ENCODE measurements at places on chromosomes 5 and 9.

DNA sequence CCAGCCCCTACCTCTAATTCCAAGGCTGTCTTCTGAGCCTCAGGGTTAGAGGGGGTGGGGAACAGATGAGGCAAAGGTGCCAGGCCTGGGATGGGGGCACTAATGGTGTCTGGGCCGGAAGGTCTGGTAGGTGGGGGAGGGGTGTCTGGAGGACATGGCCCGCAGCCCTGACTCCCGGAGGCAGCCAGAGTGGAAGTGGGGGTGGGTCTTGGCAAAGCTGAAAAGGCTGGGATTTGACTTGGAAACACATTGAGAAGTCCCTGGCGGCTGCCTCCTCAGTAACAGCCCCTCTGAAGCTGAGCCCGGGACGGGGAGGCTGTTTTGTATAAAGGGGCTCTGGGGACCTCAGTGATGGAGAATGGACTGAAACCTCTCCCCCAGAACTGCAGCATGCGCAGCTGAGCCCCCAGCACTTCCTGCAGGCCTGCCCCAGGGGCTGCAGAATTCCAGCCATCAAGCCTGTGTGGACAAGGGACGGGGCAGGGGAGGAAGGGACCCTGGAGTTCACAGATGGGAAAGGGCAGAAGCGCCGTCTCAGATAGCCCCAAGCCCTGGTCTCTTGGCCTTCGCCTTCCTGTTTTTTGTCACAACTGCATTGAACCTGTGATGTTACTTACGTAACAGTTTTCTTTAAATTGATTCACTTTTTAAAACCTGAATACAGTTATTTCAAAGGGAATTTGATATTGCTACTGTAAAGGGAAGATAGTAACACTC, 49.3 kb upstream of the SYNPO start:
- DNase-seq, result no peak

- no peak for DNase-seq
These were observed 170.4 kb upstream of the TBCA start for GRCh38 chr5:77946381-77947040.

DNA sequence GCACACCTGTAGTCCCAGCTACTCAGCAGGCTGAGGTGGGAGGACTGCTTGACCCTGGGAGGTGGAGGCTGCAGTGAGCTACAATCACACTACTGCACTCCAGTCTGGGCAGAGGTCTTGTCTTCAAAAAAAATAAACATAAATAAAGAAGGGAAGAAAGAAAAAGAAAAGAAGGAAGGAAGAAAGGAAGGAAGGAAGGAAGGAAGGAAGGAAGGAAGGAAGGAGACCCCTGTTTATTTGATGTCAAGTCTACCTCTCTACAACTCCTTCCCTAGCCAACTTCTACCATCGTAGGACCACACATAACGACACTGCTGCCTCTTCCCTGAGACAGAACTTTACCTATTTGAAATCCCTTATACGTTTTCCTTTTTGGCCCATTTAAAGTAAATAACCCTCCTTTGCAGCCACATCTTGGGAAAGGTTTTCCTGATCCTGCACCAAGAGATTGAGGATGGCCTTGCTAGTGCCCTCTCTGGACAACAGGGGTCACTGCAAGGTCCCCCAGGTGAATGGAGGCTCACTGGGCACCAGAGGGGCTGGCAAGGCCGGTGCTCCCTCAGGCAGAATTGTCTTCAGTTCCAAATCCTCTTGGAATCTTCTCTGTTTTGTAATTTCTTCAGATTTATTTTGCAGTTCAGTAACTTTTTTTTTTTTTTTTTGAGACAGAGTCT, 10.5 kb downstream of the RPS14 start:
- peak; percentile 52 for DNase-seq

- peak; percentile 39 for DNase-seq
These were observed 14.8 kb upstream of the CEMIP2 start for GRCh38 chr9:71783120-71783523.

DNA sequence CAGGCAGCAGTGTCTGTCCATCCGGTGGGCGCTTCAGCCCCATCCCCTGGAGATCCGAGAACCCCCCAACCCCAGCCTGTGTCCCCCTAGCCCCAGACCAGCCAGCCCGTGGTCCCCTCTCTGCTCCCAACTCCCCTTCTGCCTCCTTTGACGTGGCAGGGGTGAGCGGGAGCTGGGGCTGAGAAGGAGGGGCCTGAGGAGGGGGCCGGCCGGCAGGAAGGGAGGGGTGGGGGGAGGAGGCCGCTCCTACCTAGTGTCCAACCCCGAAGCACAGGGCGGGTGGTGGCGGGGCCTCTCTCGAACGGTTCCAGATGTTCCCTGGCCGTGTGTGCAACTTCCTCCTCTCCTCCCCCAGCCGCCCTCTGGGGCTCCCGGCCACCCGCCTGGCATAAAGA, 31.0 kb downstream of the GOLGA2 start:
- DNase-seq, result no peak

GRCh38 chr9:86707932-86708510, 239.3 kb downstream of the GAS1 start:
- no peak for DNase-seq

- DNase-seq, result no peak
These were observed 234.8 kb downstream of the AUH start for GRCh38 chr9:91126761-91127445.

DNA sequence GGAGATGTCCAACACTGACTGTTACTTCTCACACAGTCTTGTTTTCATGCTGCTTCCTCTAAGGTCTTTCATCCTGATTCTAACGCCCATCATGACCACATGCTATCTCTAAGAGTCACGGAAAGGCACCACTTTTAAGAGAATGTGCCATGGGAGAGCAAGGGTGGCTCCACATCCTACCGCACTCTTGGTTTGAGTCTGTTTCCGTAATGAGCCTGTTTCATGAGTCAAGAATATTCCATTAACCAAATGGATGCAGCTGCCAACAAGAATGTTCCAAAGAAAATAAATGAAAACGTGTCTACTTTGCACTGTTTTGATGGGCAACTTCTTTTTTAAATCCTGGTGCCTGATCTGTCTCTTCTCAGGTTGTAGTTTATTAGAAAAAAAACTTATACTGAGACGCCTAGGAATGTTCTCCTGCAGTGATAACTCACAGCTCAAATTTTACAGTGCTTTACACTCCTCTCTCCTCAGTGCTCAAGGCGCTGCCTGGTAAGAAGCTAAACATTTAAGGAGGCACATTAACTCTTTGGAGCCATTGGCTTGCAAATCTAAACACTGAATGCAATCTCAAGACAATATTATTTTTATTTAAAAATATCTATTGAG, 124.3 kb downstream of the FGF1 start:
- no peak for DNase-seq

DNA sequence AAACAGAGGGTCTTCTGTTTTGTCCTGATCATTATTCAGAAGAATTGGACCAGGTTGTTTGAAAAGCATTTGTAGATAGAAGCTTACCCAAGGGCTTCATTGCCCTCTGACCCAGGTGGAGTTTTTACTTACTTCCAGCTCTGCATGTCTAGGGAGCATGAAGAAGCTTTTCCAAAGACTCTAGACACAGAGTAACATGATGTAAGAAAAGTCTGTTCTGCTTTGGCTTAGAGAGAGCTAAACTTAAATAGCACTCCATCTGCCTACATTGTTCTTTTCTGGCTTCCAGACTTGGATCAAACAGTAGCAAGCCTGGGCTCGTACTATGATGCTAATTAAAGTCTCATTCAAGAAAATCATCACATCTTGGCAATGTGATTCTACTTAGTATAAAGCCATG, 112.1 kb downstream of the SNCAIP start:
- DNase-seq, result no peak

DNA sequence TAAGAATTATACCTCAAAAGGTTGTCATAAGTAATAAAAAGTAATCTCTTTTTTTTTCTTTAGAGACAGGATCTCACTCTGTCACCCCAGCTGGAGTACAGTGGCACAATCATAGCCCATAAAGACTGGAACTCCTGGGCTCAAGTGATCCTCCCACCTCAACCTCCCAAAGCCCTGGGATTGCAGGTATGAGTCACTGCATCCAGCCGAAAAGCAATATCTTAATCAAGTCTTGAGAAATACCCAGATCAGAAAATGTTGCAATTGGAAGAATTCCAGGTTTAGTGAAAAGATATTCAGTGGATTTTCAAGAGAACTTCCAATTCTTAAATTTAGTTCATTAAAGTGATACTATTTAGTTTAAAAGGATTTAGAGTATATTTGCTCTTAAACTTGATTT, 40.9 kb upstream of the IDNK start:
- no peak for DNase-seq
